ENCODE measurements at places on chromosomes 12 and 14.
A peak's percentile ranks its signal among the peaks of the same experiment; 100 is the strongest.

DNA sequence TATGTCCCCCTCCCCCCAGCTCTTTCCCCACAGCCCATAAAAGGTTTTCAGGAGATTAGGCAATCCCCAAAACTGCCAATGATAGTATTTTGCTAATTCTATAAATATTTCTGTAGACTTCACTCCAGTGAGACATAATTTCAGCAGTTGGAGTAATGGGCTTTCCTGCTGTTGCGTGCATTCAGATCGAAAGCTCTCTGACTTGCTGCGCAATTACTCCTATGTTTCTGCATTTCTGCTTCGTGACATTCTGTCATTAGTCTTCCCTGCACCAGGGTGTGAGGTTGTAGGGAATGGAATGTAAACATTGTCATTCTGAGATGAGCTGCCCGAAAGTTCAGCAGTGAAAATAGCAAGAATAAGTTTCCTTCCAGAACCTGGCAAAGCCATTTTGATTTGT lies 58.2 kb downstream of the SAMD4A start:
- H3K4me3 ChIP-seq = no peak overlapping the region
- peaks cover 21% of the 10 kb centered on the region for H3K4me1 ChIP-seq
- H3K36me3 ChIP-seq = no peaks in the 10 kb centered on the region

- H3K36me3 ChIP-seq = no peaks in the 10 kb centered on the region
- H3K27me3 ChIP-seq = peaks cover 7% of the 10 kb centered on the region
- no peak for DNase-seq
- H3K4me1 ChIP-seq = peaks cover 8% of the 10 kb centered on the region
These were observed 10.1 kb upstream of the FBXL14 start for GRCh38 chr12:1604464-1604863.

- no peaks in the 10 kb centered on the region for H3K4me1 ChIP-seq
- no peak for DNase-seq
- no peaks in the 10 kb centered on the region for H3K27me3 ChIP-seq
- peaks cover 16% of the 10 kb centered on the region for H3K36me3 ChIP-seq
- no peak overlapping the region for H3K4me3 ChIP-seq
- no peak overlapping the region for H3K27ac ChIP-seq
These were observed 66.8 kb upstream of the CFL2 start for GRCh38 chr14:34781242-34781641.

DNA sequence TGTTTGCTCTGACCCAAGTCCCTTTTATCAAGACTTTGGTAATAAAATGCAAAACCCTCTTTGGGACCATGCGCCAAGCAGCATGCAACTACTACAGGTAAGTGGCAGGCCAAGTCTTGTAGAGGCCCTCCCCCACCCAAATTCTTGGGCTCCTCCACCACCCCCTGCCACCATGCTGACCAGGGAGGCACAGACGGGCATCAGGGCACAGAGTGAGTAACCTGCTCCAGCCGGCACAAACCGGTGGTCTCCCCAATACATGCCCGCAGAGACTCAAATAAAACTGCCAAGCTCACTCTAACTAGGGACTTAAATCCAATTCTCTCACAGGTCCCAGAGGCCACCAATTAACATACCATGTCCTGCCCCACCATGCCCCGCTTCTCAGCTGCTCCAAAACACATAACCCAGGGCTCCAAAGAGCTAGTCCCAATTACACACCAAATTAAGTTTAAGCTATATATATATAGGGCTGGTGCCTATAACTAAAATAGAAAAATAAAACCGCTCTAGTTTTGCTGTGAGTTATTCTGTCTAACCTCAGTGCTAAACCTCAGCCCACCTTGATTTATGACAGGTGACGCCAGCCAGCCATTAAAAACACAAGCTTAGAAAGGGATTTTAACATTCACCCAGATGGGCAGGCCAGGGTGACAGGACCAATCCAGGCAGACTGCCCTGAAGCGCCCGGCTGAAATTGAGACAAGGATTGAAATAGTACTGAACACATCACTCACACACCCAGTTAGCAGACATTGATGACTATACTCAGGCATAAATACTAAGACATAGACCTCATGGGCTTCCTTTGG lies 81.0 kb downstream of the CLMN start:
- no peak overlapping the region for H3K4me3 ChIP-seq
- no peaks in the 10 kb centered on the region for H3K4me1 ChIP-seq
- no peaks in the 10 kb centered on the region for H3K36me3 ChIP-seq
- DNase-seq = no peak

DNA sequence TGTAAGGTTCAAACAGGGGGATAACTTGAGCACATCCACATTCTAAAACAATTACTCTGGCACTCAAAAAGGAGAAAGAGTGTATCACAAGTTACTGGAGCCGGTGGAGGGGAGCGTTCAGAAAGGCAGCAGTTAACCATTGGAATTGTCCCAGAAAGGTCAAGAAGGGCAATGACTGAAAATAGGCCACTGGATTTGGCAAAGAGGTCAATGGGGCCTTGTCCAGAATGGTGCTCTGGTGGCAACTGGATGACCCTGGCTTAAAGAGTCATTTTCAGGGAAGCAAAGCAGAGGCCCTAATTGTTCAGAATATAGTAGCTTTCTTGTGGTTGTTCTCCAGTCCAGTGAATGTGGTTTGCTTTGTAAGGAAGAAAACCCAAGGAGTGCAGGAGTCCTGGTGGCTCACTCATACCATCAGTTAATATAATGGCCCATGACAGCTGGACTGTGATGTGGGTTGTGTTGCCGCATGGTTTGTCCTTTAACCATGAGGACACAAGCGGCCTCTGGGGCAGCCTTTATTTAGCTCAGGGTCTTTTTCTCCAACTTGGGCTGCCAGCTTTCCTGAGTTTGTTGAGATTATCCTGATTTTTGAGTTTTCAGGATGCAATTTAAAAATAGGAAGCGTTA lies 142.8 kb upstream of the PELI2 start:
- H3K4me1 ChIP-seq = no peaks in the 10 kb centered on the region
- no peak overlapping the region for H3K4me3 ChIP-seq
- H3K36me3 ChIP-seq = no peaks in the 10 kb centered on the region
- H3K27me3 ChIP-seq = peaks cover 2% of the 10 kb centered on the region

GRCh38 chr12:4268329-4269181 lies 5.0 kb upstream of the CCND2 start:
- peak overlapping the region; percentile 72 for H3K4me3 ChIP-seq
- peak overlapping the region; percentile 79 for H3K27ac ChIP-seq
- DNase-seq = peak; percentile 25
- no peaks in the 10 kb centered on the region for H3K36me3 ChIP-seq

DNA sequence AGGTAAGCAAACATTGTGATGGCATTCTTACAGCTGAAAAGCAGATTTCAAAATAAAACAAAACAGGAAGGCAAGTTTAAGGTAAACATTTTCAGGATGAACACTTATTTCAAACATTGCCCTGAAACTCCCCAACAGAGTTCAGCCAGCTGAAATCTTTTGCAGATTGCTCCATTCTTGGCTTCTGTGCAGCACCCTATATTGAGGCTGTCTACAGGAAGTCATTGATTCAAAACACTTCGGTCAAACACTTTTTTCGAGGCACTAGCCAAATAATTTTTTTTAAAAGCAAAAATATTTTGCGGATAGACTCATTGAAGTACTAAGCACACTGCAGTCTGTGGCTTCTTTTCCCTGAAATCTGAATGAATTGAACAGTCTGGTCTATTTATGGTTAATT lies 318.1 kb upstream of the PDE3A start:
- H3K27me3 ChIP-seq = no peaks in the 10 kb centered on the region
- no peak overlapping the region for H3K4me3 ChIP-seq
- H3K4me1 ChIP-seq = no peaks in the 10 kb centered on the region
- no peaks in the 10 kb centered on the region for H3K36me3 ChIP-seq
- no peak for DNase-seq

- no peaks in the 10 kb centered on the region for H3K4me1 ChIP-seq
- H3K36me3 ChIP-seq = no peaks in the 10 kb centered on the region
- H3K27ac ChIP-seq = no peak overlapping the region
- no peaks in the 10 kb centered on the region for H3K27me3 ChIP-seq
- DNase-seq = no peak
These were observed 300.9 kb upstream of the DCN start for GRCh38 chr12:91483471-91483985.

- H3K4me3 ChIP-seq = no peak overlapping the region
- DNase-seq = no peak
- H3K27ac ChIP-seq = no peak overlapping the region
- no peaks in the 10 kb centered on the region for H3K36me3 ChIP-seq
- H3K4me1 ChIP-seq = no peaks in the 10 kb centered on the region
- H3K27me3 ChIP-seq = no peaks in the 10 kb centered on the region
These were observed 364.1 kb upstream of the KITLG start for GRCh38 chr12:88944397-88944796.

- H3K4me1 ChIP-seq = peaks cover 14% of the 10 kb centered on the region
- H3K4me3 ChIP-seq = no peak overlapping the region
- no peaks in the 10 kb centered on the region for H3K27me3 ChIP-seq
These were observed 266.2 kb downstream of the RAD51B start for GRCh38 chr14:68085742-68086141.

GRCh38 chr12:60308366-60308991 lies 712.6 kb downstream of the SLC16A7 start:
- no peak for DNase-seq
- H3K27ac ChIP-seq = no peak overlapping the region
- H3K4me3 ChIP-seq = no peak overlapping the region
- H3K36me3 ChIP-seq = no peaks in the 10 kb centered on the region

- no peaks in the 10 kb centered on the region for H3K36me3 ChIP-seq
- no peak for DNase-seq
- no peak overlapping the region for H3K27ac ChIP-seq
- H3K27me3 ChIP-seq = no peaks in the 10 kb centered on the region
- H3K4me3 ChIP-seq = no peak overlapping the region
- H3K4me1 ChIP-seq = no peaks in the 10 kb centered on the region
These were observed 116.4 kb downstream of the NTN4 start for GRCh38 chr12:95674163-95674562.

- H3K4me3 ChIP-seq = no peak overlapping the region
- DNase-seq = no peak
- H3K27me3 ChIP-seq = no peaks in the 10 kb centered on the region
- no peaks in the 10 kb centered on the region for H3K4me1 ChIP-seq
- H3K36me3 ChIP-seq = no peaks in the 10 kb centered on the region
- H3K27ac ChIP-seq = no peak overlapping the region
These were observed 37.0 kb upstream of the FBXO33 start for GRCh38 chr14:39469094-39469710.

DNA sequence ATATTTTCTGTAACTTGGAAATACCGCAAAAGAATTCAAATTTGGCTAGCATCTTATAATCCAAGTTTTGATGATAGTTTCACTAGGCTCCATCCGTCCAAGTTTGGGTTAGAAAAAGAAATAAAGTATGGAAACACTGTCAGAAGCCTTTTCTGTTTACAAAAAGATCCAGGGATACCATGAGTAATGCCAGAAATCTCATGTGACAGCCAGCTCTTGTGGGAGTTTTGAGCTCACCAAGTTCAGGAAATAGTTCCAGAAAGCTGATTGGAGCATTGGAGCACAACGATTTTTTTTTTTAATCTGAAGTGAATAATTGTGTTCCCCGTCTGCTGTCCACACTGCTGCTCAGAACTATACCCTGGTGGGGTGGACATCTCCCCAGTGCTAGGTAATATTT lies 229.7 kb upstream of the NPAS3 start:
- H3K4me3 ChIP-seq = no peak overlapping the region
- no peaks in the 10 kb centered on the region for H3K4me1 ChIP-seq
- DNase-seq = no peak
- no peak overlapping the region for H3K27ac ChIP-seq
- no peaks in the 10 kb centered on the region for H3K36me3 ChIP-seq

- H3K27ac ChIP-seq = no peak overlapping the region
- no peaks in the 10 kb centered on the region for H3K36me3 ChIP-seq
- H3K27me3 ChIP-seq = peaks cover 10% of the 10 kb centered on the region
- no peak overlapping the region for H3K4me3 ChIP-seq
- H3K4me1 ChIP-seq = peaks cover 16% of the 10 kb centered on the region
These were observed 358.4 kb downstream of the DPF3 start for GRCh38 chr14:72535485-72535884.

DNA sequence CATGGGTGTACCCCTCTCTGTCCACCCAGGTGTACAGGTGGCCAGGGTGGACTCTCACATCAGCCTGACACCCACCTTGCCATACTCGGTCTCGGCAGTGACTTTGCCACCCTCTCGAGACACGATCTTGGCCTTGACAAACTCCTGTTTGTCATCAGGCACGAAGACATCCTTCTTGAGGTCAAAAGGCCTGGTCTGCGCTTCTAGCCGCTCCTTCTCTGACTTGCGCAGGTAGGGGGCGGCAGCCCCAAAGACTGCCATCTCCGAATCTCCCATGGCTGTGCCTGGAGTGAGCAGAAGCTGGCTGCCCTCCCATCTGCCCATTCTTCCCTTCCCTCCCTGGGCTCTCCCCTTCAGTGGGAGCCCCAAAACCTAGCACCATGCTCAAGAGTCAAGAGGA lies 2.0 kb downstream of the MYH7 start:
- H3K4me3 ChIP-seq = no peak overlapping the region
- no peak for DNase-seq
- no peak overlapping the region for H3K27ac ChIP-seq
- no peaks in the 10 kb centered on the region for H3K36me3 ChIP-seq
- H3K27me3 ChIP-seq = peaks cover 14% of the 10 kb centered on the region
- H3K4me1 ChIP-seq = no peaks in the 10 kb centered on the region

DNA sequence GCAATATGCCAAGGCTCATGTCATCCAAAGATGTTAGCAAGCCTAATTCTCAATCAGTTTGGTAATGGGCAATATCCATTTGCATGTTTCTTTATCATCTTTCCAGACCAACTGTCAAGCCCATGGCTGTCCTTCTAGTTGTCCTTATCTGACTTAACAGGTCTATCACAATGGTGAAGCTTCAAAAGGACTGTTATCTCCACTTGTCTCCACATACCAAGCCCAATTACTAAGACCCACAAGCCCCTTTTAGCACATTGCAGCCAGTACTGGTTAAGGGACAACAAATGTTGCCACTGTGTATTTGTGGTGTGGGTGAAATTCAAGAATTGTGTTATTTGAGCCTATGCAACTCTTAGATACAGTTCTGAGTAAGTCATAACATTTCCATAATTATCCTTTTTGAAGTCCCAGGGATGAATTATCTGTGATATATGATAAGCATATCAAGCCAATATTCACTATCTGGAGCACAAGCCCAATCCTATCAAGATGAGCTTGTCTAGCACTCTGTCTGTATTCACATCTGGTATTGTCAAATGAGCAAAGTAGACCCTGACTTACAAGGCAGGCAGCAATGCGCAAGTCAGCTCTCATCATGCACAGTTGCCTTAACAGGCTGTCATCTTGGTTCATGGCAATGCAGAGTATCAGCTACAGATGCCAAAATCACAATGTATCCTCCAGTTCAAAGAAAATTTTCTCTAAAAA lies 19.3 kb upstream of the ST8SIA1 start:
- no peak for DNase-seq
- H3K4me1 ChIP-seq = no peaks in the 10 kb centered on the region
- H3K4me3 ChIP-seq = no peak overlapping the region
- H3K27me3 ChIP-seq = no peaks in the 10 kb centered on the region
- no peaks in the 10 kb centered on the region for H3K36me3 ChIP-seq

- peaks cover 61% of the 10 kb centered on the region for H3K27me3 ChIP-seq
- no peak for DNase-seq
- H3K4me1 ChIP-seq = no peaks in the 10 kb centered on the region
- no peaks in the 10 kb centered on the region for H3K36me3 ChIP-seq
These were observed 20.8 kb downstream of the FAM222A start for GRCh38 chr12:109734219-109735000.

- no peaks in the 10 kb centered on the region for H3K4me1 ChIP-seq
- H3K36me3 ChIP-seq = no peaks in the 10 kb centered on the region
- no peak overlapping the region for H3K27ac ChIP-seq
- H3K4me3 ChIP-seq = no peak overlapping the region
- no peak for DNase-seq
These were observed 53.1 kb upstream of the GNPNAT1 start for GRCh38 chr14:52844262-52845060.

Measured in T-cell (primary cell).